CD4-positive, alpha-beta T cell treated with Interleukin-4 for 1 hour (primary cell): ENCODE measurements at places on chromosomes 2 and 18.

DNA sequence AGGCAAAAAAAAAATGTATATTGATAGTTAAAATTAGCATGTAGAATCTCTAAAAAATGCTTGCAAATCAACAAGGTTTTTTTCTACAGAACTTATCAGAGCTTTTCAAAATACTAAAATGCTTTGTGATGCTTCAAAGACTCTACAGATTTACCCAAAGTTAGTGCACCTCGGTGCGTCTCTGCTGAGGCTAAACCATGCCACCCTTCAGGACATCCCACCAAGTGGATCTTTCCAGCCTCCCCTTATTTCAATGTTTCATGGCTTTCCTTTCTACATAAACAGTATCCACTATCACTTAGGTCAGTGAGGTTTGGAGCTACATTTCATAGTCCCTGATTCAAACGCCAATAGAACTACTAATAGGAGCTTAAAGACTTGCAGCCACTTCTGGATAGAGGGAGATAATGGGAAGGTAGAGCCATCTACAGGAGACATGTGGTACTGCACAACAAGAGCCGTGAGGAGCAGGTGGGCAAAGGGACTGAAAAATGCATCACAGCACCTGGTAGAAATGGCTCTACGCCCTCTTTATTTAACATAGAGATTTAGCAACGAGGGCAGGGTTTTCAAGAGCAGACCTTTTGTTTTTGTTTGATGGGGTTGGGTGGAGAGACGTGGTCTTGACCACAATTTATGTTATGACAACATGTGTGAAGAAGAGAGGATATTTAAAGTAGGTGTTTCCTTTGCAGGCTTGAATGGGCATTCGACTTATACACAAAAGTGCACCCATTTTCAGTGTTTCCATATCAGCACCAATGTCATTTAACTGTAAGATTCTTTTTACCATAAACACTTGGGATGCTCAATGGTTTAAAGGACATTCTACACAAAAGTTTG, 56.1 kb upstream of the SLC35G4 start:
- peak; percentile 43 for DNase-seq

DNA sequence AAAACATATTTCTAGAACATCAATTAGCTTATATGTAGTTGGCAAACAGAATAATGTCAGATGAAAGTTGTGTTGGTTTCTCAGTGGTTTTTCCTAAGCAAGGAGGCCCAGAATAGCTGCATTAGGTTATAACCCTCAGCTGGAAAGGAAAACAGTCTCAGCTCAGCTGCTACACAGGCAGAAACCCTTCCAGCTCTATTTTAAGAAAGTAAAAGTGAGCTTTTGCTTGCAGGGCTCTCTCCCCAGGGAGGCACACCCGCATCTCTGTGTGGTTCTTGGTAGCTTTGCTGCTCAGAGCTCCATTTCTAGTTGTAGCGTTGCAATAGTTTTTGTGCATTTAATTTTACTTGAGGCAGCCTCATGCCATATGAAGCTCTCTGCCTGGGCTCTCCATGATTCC, 54.6 kb downstream of the PIKFYVE start:
- no peak for DNase-seq

DNA sequence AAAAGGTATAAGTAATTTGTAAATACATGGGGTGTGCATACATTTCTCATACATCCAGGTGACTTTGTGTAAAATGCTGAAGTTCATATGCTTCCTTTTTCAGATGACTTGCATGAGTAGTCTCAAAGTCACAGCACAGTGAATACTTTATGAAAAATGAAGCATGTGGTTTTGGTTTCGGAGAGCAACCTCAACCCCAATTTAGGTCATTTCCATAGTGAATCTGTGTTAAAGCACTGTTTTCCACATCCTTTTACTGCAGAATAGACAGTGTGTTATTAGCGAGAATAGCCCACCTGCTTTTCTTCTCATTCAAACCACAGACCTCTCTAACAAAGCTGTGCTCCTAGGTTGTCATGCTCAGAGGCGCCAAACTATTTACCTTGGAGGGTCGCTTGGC, 204.4 kb upstream of the RASGRP3 start:
- no peak for DNase-seq

DNA sequence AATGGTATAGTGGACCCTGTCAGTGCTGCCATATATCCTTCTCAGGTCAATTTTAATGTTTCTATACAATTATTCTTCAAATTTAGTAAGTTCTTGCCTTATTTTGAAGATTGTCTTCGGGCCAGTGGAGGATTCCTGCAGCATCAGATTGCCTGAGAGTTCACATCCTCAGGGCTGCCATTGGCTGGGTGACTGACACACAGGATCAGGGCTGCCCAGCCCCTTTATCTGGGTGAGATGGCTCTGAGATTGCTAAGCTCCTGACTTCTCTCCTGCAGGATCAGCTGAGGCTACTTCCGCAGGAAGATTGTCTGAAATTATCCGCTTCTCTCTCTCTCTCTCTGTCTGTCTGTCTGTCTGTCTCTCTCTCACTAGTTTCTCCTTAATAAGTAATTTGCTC, 567.4 kb downstream of the TSN start:
- no peak for DNase-seq

DNA sequence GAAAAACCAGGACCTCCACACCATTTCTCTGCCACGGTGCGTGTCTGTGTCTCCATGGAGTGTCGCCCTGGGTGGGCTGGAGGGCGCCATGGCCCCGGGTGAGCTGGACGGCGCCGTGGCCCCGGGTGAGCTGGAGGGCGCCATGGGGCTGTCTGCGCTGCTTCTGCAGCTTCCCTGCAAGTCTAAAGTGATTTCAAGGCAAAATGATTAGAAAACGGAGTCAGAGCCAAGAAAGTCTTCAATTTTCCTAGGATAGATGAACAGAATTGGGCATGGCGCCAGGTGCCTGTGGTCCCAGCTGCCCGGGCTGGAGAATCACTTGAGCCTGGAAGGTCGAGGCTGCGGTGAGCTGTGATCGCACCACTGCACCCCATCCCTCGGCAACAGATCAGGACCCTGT, 27.7 kb upstream of the NFATC1 start:
- no peak for DNase-seq

DNA sequence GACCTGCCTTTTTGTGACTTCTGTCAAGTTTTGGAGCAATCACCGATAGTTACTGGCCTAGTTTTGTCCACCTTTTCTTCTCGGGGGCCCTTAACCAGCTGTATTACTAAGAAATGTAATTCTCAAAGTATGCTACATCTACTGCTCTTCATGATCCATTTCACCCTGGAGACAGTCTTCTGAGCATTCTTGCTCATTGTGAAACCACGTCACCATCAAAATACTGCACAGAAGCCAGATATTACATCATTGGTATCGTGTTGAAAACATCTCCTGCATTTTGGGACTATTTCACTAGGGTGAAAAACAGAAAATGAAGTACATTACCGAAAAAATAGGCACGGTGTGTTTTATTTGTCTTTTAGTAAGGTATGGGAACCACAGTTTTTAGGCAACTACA, 11.7 kb downstream of the LYPD6B start:
- no peak for DNase-seq

DNA sequence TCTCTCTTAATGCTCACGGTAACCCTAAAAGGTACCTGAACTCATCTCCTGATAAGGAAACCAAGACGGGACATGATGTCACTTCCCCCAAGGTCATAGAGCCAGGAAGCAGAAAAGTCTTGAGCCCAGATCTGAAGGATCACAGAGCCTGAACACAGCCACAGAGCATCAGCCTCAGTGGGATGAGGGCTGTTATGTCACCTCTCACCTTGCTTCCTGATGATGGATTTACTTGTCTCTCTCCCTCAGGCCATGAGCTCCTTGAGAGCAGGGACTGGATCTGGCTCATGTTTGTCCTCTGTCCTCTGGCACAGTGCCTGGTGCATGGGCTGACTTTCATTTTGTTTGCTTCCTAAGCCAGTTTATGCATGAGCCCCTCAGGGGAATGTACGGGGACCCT, 54.2 kb downstream of the SERTAD2 start:
- DNase-seq: no peak

DNA sequence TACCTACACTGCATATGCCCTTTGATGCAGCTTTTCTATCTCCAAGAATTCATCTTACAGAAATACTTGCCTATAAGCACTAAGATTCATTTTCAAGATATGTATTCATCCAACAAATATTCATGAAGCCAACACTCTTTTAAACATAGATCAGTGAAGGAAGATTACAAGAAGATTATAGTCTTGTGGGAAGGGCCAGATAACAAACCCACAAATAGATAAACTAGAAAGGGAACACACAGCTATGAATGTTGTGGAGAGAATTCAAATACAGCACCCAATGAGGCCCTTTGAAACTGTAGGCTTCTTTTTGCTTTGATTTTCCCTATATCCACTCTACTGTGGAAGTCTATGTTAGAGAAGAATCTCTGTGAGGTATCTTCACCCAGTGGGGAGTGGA, 186.7 kb upstream of the RBMS1 start:
- no peak for DNase-seq

DNA sequence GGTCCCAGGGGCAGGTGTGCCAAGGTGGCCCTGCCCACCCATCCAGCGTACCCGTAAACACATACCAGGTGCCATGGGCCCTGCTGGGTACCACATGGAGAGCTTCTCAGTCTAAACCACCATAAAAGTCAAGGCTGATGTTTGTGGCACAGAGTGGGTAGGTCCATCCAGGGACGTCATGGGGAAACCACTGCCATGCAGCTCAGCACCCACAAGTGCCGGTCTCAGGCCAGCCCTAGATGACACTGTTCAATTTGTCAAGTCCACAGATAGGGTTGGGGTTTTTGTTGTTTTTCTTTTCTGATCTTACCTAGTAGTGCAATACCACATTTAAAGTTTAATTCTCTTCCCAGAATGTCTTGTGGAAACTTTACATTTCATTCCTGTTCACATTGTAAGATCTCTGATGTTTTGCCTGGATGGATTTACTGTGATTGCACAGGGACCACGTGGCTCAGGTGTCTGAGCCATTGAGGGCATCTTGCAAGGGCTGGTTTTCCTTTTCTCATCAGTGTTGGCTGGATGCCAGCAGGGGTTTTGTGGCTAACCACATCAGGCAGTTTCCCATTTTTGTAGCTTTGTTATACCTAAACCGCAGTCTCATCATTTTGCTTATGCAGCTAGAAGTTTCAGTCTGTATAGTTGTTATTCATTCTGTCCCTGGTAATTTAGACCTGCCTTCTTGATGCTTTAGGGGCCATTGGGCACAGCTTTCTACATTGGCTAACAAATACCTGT, 64.7 kb downstream of the STK25 start:
- DNase-seq: peak; percentile 90

DNA sequence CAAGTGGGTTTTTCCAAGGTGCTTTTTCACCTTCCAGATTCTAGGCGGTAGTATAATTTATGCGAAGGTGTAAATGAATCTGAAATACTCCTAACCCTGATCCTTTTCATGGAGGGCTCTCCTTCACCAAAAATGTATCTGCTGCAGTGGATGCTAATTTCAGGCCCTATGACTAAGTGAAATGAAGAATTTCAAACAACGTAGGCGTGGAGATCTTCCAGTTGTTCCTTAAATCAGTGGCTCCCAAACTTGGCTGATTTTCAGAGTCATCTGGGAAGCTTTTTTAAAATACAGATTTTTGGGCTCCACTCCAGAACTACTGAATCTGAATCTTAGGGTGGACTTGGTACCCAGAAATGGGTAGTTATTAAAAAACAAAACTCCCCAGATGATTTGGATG, 5.5 kb downstream of the GCKR start:
- DNase-seq: no peak

DNA sequence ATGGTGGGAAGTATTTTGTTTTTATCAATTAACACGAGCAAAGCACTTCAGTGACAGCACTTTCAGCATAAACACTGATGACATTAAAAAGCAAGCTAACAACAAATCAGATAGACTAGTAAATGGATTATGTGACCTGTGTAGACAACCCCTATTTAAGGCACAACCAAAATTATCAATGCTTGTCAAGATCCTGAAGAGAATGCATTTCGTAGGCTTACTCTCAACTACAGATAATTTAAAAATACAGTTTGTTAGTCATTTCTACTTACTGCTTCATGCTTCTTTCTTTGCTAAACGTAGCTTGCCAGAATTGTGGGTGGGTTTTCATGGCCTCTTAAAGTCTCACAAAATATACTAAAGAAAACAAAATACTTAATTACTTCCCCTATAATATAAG, 3.4 kb downstream of the CSRNP3 start:
- no peak for DNase-seq

DNA sequence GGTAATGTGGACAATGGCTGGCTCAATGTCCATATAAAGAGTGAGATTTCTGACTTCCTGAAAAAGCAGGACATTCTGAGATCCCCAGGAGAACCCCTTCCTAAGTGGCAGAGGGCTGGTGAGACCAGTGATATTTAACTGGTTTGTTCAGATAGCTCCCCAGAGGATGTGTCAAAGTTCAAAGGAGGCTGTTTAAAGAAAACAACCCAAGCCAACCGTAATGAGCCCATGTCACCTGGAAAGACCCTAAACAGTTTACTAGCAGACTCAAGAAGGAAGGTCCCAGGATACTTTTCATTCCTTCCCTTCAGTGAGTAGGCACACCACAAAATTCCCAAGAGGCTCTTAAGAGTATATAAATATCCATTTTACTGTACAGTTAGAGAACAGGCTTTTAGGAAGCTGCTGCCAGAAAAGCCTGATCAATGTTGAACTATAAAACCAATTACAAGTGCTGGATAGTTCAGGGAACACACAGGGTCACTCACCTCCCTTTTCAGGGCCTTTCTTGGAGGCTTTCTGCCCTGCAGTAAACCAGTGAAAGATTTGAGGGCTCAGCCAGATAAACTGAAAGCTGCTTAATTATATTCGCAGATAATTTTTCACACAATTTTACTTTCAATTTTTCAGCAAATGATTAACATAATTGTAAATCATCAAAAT, 293.5 kb downstream of the ASXL3 start:
- no peak for DNase-seq

DNA sequence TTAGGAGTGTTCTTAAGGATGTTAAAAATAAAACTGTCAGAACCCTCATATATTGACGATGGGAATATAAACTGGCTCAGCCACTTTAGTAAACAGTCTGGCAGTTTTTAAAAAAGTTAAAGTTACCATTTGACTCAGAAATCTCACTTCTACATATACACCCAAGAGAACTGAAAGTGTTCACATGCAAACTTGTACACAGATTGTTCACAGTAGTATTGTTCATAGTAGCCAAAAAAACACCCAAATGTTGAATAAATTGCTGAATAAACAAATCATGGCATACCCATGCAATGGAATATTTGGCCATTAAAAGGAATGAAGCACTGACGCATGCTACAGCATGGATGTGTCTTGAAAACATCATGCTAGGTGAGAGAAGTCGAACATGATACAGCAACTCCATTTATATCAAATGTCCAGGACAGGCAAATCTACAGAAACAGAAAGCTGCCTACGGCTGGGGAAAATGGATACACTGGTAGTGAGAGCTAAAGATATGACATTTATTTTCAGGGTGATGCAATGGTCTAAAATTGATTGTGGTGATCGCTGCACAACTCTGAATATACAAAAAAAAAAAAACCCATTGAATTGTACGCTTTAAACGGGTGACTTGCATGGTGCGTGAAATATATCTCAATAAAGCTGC, 10.1 kb downstream of the RPL31 start:
- no peak for DNase-seq

- DNase-seq: no peak
These were observed 115.9 kb upstream of the ARHGAP28 start for GRCh38 chr18:6613581-6613980.

GRCh38 chr2:121066526-121066925, 218.5 kb downstream of the TFCP2L1 start:
- no peak for DNase-seq

- no peak for DNase-seq
These were observed 161.9 kb upstream of the SKOR2 start for GRCh38 chr18:47413327-47413726.

- DNase-seq: no peak
These were observed 720.2 kb downstream of the SLC4A3 start for GRCh38 chr2:220347626-220348025.

- DNase-seq: no peak
These were observed 431.8 kb upstream of the RAB12 start for GRCh38 chr18:8177330-8178016.
